Camera-type eye (tissue), 1 donor: ENCODE measurements at places on chromosomes 5 and 9. TPM values are rescaled to one million over a fixed set of nuclear protein-coding genes. Genes with fewer than 3 reads are reported as not detected.

TRPM3 gene
- total RNA-seq: 207 TPM

RLN1 gene
- total RNA-seq: 0.82 TPM

PPP3R2 gene
- 0.82 TPM for total RNA-seq

SLC6A18 gene
- not detected for total RNA-seq

HAUS6 gene
- 21.2 TPM for total RNA-seq

NOXA1 gene
- 4.2 TPM for total RNA-seq

PRDM9 gene
- not detected for total RNA-seq

GMCL2 gene
- total RNA-seq: not detected

ARL15 gene
- total RNA-seq: 89.1 TPM

C5orf46 gene
- total RNA-seq: not detected

AK1 gene
- 38.4 TPM for total RNA-seq

ZNF883 gene
- total RNA-seq: 18.9 TPM

LRRC19 gene
- total RNA-seq: not detected

RAPGEF6 gene
- 72.6 TPM for total RNA-seq

PLPP1 gene
- 120 TPM for total RNA-seq

TAF11L10 gene
- total RNA-seq: not detected

GRM6 gene
- 38.8 TPM for total RNA-seq

CDC25C gene
- total RNA-seq: 3.8 TPM

PCDHGA11 gene
- 19.0 TPM for total RNA-seq

DHX29 gene
- total RNA-seq: 50.7 TPM
